Vagina (tissue), 2 donors: ENCODE measurements at places on chromosomes 6 and 20.
A peak's percentile ranks its signal among the peaks of the same experiment; 100 is the strongest.

DNA sequence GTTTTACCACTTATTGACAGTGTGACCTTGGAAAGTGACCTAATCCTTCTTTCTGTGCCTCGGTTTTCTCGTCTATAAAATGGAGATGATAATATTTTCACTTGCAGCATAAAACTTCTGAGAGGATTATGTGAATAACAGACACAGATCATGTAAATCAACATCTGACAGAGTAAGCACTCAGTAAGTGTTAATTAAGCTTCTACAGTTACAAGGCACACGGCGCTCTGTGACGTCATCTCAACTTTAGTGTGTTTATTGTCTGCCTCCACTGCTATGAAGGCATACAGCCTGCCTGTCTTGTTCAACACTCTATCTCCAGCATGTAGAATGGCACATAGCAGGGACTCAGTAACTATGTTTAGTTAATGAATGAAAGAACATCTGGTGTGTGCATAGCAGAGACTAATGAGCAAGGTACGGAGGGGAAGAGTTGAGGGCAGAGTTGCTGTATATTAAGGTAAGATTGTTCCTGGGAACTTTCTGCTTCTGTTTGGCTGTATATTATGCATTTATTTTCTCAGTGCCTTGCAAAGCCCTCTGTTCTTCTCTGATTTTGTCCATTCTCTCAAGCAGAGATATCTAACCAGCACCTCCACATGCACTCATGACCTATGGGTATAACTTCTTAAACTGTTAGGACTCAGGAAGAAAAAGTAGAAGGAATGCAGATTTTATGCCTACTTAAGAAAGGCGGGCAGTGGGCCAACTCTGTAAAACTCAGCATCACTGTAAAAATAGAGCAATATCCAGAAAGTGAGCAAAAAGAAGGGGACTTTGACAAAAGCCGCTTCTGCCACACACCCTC is 66.4 kb upstream of the STMND1 start:
- DNase-seq = no peak

DNA sequence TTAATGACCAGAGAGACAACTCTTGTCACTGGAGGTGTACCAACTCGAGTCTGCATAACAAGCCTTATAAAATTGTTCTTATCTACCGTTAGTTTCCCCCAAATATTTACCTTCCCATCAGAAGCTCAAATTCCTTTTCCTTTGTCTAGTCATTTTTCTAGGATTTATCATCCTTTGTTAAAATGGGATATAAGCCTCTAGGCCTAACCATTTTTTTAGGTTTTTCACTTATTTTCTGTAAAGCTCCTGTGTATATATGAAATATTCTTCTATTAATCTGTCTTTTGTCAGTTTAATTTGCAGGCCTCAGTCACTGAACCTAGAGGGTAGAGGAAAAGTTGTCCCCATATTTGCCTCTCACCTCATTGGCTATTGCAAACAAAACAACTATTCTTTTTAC is 99.6 kb upstream of the TNFAIP3 start:
- no peak for DNase-seq

DNA sequence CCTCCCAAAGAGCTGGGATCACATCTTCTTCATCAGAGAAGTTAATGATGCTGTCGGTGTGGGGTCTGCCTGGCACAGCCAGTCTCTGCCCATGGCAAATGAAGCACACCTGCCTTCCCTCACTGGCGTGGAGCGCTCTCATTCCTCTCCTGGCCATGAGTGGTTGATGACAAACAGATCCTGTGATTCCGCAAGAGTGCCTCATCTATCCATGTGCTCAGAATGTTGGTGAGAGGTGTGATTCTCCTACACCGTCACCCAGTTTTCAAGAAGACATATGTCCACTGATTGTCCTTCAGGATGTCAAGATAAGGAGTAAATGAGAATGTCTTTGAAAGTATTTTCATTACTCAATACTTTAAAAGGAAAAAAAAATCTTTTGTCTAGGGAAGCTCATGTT is 97.5 kb upstream of the GGTLC1 start:
- no peak for DNase-seq

DNA sequence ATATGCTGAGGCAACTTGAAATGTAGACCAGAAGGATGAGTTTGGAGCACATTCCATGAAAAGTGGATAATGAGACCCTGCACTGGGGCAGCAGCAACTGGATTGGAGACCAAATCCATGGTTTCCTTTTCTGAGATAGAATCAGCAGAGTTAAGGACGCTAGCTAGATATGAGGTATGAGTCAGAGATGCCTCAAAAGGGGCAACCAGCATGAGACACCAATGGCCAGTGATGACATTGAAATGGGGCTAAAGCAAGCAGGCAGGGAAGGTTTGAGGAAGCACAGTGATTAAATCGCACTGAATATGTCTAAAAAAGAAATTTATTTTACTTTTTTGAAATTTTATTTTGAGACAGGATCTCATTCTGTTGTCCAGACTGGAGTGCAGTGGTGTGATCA is 802.4 kb downstream of the TFAP2A start:
- no peak for DNase-seq

DNA sequence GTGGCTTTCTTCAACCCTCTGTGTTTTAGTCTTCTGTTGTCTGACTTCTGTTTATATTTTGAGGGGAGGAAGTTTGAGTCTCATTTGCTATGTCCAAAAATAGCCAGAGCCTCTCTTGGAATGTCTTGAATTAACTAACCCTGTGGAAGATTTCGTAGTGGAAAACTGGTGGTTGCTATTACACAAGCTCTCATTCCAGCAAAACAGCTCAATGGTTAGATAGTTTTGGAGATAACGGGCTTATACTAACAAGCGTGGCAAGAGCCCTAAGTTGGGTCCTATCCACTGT is 1.6 kb downstream of the CCN2 start:
- no peak for DNase-seq

DNA sequence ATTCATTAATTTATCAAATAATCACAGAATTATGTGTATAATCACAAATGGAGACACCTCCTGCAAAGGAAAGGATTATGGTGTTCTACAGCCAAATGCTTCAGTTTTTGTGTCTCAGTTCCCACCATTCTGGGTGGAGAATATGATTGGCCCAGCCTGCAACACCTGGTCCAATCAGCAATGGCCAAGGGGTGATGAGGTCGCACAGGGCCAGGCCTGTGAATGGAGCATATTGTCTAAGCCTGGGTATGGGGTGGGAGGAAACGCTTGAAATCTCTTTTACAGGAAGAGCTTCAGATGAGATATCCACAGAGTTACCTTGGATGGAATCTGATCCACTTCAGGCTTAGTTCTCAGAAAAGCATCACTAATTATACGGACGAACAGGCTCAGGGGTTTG is 271.6 kb downstream of the DHX35 start:
- no peak for DNase-seq

DNA sequence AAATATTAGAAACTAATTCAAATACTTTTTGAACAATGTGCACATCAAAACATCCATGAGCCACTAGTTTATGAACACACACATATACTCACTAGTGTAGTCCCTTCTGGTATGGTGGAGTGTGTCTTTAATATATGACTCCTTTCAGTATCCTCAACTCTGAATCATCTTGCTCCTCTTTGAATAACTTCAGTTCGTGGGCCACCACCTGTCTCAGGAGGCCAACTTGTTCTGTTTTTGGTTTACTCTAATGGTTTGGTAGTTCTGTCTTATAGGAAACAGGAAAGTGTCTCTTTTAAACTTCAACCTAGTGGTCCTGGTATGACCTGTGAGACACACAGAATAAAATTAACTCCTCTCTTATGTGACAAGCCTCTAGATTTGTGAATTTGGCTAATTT is 55.6 kb downstream of the ZNF292 start:
- DNase-seq = no peak

DNA sequence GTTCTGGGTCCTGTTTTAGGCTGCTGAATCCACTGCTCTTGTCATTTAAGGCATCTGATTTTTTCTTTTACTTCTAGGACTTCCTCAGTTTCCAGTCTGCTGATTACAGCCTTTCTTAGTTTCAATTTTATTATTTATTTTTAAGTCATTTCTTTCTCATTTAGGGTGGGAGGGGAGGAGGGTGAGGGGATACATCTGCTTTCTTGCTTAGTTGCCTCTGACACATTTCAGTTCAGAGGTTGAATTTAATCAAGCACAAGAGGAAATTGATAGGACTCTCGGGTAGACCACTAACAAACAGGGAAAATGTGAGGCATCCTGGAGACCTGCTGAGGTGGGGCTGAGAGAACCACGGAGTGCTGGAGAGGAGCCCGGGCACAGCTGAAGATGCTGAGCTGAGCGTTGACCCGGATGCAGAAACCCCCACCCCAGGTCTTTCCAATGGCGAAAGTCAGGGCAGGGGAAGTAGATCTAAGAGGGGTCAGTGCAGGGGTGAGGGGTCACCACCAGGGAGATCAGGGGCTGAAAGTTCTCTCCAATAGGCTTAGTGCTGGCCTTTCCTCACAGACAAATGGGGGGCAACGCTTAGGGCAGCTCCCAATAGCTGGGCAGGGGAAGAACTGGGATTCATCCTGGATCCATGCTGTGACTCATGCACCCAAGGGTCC is 7.6 kb upstream of the TREML2 start:
- peak; percentile 42 for DNase-seq

- no peak for DNase-seq
These were observed 3.1 kb downstream of the ZCCHC3 start for GRCh38 chr20:300345-300990.

DNA sequence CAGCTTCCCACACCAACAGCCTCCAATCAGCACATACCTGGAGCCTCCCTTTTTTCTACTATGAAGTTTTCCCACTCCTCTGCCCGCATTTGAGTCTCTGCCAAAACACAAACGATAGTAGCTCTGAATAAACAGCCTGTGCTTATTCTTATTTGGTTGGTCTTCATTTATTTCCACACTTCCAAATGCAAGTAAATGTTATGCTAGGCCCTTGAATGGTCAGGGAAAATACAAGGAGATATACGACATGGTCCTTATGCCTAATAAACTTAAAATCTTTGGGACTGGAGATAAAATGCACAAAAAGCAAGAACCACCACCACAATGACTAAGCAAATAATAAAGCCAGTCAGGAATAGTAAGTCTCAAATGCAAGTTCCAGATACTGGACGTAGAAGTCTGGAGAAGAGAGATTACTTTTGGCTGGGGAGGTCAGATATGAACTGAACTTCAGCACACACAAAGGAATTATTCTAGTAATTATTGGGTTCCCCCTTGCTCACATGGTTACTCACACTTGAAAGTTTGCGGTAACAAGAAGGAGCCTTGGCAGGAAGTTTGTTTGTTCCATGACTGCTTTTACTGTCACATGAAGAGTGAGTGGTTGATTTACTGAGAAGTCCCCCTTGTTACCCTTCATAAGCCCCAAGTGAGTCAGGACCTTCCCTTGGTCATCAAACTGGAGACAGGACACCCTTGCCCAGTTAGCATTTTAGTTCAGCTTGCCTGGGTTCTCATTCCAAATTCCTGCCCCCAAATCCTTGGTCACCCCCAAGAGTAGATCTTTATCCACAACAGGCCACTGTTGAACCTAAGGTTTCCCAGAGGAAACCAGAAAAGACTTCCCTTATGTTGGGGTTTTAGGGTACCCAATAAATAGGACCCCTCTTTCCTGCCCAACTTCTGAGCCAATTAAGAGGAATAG is 511.2 kb upstream of the JARID2 start:
- no peak for DNase-seq

GRCh38 chr6:46221222-46221793 is 50.5 kb upstream of the ENPP5 start:
- no peak for DNase-seq

DNA sequence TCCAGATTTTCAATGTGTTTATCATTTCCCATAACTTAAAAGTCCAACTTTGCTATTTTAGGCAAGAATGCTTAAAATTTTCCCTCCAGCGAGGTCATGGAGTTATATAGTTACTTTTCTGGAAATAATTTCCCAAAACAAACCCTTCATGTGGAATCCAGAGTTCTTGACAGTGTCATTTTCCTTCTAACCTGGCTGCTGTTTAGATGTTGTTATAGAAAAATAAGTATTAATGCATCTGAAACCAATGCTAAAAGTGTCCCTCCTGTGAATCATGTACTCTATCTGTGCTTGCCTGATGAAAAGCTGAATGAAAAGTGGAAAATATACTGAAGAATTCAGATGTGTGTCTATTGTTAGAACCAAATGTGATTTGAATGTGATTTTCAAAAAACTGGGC is 245.3 kb upstream of the HSF2 start:
- no peak for DNase-seq

DNA sequence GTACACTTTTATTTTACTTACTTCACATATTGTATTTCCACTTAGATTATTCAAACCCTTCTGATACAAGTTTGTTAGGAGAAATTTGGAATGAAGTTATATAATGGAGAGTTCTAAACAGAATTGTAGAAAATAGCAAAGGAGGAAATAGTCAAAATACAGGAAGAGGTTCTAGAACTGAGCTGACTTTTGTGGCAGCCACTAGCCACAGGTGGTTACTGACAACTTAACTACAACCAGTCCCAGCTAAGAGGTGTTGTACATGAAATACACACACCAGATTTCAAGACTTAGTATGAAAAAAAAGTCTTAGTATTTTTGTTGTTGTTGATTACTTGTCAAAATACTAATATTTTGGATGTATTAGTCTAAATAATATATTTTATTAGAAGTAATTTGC is 727.4 kb upstream of the CITED2 start:
- DNase-seq = no peak

- DNase-seq = no peak
These were observed 5.9 kb downstream of the CALHM6 start for GRCh38 chr6:116467096-116467495.

GRCh38 chr6:45543298-45544235 is 165.8 kb upstream of the SUPT3H start:
- DNase-seq = no peak

DNA sequence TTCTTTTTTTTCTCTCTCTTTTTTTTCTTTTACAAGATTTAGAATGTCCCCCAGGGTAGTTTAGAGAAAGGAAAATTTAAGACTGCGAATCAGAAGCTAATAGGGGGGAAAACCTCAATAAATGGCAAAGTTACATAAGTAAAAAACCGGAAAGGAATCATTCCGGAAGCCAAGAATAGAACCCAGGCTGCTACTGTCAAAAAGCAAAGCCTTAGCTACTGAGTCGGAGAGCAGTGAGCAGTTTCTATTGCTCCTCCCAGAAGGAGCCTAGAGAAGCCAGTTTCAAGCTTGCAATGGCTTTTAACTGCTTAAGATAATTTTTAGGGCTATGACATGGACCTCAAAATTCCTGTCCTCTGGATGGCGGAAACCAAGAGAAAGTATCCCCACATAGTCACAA is 31.6 kb downstream of the SAMD5 start:
- DNase-seq = no peak
